ENCODE measurements at places on chromosomes 5 and 9.

GRCh38 chr5:177448244-177448950, 1.8 kb downstream of the PRR7 start:
- DNase-seq: no peak

- no peak for DNase-seq
These were observed 45.1 kb downstream of the PRRT1B start for GRCh38 chr9:131590449-131590848.

DNA sequence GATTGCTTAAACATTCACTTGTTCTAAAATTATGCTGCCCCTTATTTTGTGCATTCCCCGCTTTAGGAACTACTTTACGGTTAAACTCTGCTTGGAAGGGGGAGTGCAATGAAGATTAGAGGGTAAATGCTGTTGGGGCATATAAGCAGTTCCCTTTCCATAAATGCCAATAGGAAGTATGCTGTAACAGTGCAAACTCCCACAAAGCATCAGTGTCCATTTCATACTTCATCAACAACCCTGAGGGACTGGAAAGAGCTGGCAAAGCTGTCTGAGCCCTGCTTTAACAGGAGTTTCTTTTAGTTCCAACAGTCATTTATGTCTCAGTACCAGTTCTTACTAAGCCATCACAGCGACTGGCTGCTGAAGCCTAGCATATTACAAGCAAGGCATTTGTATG, 1.8 kb downstream of the ACTL7A start:
- no peak for DNase-seq

DNA sequence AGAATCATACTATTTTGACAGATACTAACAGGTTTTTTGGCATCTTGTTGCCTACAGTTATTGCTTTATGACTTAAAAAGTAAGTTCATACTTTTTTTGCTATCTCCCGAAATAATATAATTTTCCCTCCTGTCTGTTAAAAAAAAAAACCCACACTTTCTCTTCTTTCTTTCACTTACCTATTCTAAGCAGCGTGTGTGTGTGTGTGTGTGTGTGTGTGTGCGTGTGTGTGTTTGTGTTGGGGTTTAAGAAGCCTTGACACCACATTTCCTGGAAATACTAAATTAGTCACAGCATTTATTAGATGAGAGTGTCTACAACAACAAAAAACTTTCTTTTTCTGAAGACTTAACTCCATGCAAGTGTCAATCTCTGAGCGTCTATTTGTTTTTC, 12.4 kb downstream of the TNFAIP8 start:
- DNase-seq: no peak

DNA sequence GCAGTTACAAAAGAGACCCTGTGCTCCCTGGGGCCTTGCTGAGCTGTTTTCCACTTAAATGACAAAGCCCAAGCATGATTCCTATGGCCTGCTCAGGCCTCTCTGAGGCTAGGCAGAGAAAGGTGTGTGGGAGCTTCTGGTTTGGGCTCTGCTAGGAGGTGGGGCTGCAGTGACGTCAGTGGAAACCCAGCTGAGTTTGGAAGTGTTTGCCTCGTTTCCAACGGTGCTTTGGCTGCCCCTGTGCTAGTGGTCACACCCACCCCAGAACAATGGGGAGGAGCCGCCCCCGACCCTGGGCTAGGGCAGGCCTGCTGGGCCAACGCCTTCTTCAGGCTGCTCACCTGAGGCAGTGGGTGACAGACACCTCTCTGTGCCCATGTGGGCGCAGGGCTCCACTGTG, 10.4 kb downstream of the ANGPTL2 start:
- DNase-seq: no peak

- DNase-seq: peak; percentile 18
These were observed 33.6 kb downstream of the SNX30 start for GRCh38 chr9:112784020-112784785.

DNA sequence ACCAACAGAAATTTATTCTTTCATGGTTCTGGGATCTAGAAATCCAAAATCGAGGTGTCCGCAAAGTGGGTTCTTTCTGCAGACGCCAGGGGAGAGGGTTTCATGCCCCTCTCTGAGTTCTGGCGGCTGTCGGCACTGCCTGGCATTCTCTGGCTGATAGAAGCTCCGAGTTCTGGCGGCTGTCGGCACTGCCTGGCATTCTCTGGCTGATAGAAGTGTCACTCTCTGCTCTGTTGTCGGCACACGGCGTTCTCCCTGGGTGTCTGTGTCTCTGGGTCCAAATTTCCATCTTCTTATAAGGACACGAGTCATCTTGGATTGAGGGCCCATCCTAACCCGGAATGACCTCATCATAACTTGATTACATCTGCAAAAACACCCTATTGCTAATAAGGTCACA, 7.6 kb downstream of the GFI1B start:
- no peak for DNase-seq

GRCh38 chr5:33737284-33737683, 154.5 kb downstream of the ADAMTS12 start:
- no peak for DNase-seq
